ENCODE measurements at places on chromosomes 12 and 14. TPM values are rescaled to one million over a fixed set of nuclear protein-coding genes. Genes with fewer than 3 reads are reported as not detected.

- peak overlapping the region; percentile 94 for H3K4me3 ChIP-seq
- peaks cover 18% of the 10 kb centered on the region for H3K4me1 ChIP-seq
- peaks cover 20% of the 10 kb centered on the region for H3K27me3 ChIP-seq
- H3K36me3 ChIP-seq = no peaks in the 10 kb centered on the region
Observed at GRCh38 chr14:97218274-97218673, 421.1 kb downstream of the VRK1 start.

The RAD51AP1 gene
- total RNA-seq = 48.9 TPM

The EFS gene
- total RNA-seq = not detected

DNA sequence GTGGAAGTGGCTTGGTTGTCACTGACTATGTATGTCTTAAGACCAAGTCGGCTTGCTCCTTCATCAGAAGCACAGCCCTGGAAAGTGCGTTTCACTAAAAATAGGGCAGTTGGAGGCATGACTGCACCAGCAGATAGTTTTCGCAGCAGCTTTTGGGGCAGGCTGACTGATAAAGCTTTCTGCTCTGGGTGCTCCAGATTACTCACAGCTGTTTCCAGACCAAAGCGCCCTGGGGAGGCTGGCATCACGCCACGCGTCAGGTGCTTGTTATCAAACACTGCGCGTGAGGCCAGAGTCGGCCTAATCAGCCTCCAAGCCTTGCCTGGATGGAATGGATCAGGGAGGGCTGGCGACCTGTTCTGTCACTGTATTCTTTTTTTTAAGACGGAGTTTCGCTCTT lies 13.3 kb upstream of the LRRC10 start:
- H3K27ac ChIP-seq = no peak overlapping the region
- no peaks in the 10 kb centered on the region for H3K4me1 ChIP-seq
- H3K36me3 ChIP-seq = no peaks in the 10 kb centered on the region
- DNase-seq = no peak
- peaks cover 22% of the 10 kb centered on the region for H3K27me3 ChIP-seq

The CMA1 gene
- total RNA-seq = not detected

- H3K27ac ChIP-seq = no peak overlapping the region
- no peaks in the 10 kb centered on the region for H3K4me1 ChIP-seq
- H3K27me3 ChIP-seq = no peaks in the 10 kb centered on the region
Observed at GRCh38 chr14:67928375-67928774, 108.8 kb downstream of the RAD51B start.

- H3K4me1 ChIP-seq = no peaks in the 10 kb centered on the region
- no peak for DNase-seq
- no peak overlapping the region for H3K27ac ChIP-seq
- H3K27me3 ChIP-seq = no peaks in the 10 kb centered on the region
Observed at GRCh38 chr14:96095581-96096476, 56.7 kb downstream of the C14orf132 start.

- H3K4me1 ChIP-seq = peaks cover 42% of the 10 kb centered on the region
- DNase-seq = no peak
- no peak overlapping the region for H3K27ac ChIP-seq
- H3K4me3 ChIP-seq = no peak overlapping the region
- H3K36me3 ChIP-seq = peaks cover 7% of the 10 kb centered on the region
Observed at GRCh38 chr12:53196486-53196885, 10.6 kb downstream of the ITGB7 start.

DNA sequence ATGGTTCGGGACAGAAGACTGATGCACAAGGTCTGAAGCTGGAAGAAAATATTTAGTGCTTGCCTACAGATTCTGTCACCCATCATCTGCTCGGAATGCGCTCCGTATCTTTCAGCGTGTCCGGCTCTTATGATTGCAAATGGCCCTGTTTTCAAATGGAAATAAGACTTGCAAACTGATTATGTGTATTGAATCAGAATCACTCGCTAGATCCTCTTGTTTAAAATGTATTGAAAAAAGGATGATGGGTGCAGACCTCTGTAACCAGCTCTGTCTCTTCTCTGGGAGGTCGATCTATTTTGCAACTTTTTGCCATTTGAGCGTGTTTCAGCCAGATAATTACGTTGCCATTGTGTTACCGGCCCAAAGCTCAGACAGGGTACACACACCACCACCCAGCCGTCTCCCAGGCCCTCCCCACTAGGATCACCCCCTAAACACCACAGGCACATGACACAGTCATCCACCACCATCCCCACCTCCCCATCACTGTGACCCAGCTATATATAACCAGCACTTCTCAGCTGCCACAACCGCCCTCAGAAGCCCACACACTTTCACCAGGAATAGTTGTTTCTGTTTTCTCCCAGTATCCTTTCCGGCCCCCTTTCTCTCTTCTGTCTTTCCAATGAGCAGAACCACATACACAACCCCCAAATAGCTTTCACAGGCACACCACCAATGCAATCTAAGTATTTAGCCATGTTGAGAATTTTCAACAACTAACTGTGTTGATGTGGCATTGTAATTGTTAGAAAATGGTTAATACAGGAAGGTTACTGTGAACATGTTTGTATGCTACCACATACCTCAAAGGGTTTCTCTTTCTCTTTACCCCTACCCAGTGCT lies 10.7 kb downstream of the NKX2-1 start:
- H3K36me3 ChIP-seq = peaks cover 12% of the 10 kb centered on the region
- H3K27ac ChIP-seq = no peak overlapping the region
- no peak for DNase-seq
- peaks cover 11% of the 10 kb centered on the region for H3K4me1 ChIP-seq
- H3K27me3 ChIP-seq = peaks cover 84% of the 10 kb centered on the region

GRCh38 chr14:72666610-72667009 lies 227.3 kb downstream of the DPF3 start:
- H3K27ac ChIP-seq = no peak overlapping the region
- H3K4me1 ChIP-seq = peaks cover 32% of the 10 kb centered on the region
- H3K36me3 ChIP-seq = no peaks in the 10 kb centered on the region

DNA sequence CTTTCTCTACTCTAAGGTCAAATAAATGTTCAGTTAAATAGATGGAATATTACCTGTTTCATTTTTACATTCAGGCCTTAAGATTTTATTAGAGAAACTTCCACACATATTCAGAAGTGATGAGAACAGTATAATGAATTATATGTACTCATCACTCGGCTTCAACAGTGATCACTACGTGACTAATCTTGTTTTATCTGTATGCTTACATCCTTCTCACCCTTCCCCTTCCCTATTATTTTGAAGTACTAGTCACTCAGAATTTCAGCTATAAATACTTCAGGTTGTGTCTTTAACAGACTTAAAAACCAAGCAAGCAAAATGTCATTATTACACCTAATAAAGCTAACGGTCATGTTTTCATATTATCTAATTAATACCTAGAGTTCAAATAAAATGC lies 34.9 kb downstream of the ETV6 start:
- H3K36me3 ChIP-seq = peaks cover 6% of the 10 kb centered on the region
- peaks cover 16% of the 10 kb centered on the region for H3K4me1 ChIP-seq
- no peaks in the 10 kb centered on the region for H3K27me3 ChIP-seq
- no peak for DNase-seq
- H3K27ac ChIP-seq = peak overlapping the region; percentile 32
- H3K4me3 ChIP-seq = no peak overlapping the region

DNA sequence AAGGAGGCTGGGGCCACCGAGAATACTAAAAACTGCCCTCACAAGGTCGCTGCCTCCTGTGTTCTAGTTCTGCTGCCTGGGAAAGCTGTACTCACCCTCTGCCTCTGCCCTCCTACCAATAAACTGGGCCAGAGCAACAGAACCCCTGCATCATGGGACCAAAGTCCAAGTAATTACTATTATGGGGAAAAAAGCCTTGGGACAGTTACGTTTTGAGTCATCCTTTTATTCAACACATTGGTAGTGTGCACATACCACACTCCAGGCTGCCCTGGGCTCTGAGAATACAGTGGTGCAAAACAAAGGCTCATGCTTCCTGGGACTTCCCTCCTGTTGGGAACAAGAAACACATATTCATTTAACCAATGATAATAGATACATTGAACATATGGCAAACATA lies 49.0 kb downstream of the CACNA1C start:
- H3K4me1 ChIP-seq = no peaks in the 10 kb centered on the region
- H3K27ac ChIP-seq = no peak overlapping the region
- DNase-seq = no peak
- H3K4me3 ChIP-seq = no peak overlapping the region

The TROAP gene
- total RNA-seq = 63.8 TPM

The GDF3 gene
- total RNA-seq = not detected

All from activated T-cell treated with anti-CD3 and anti-CD28 coated beads, Interleukin-2, amount 50 U/mL, for 72 hours (primary cell).